Dorsolateral prefrontal cortex (tissue), 122 donors: ENCODE measurements at places on chromosomes 6 and 20.
A peak's percentile ranks its signal among the peaks of the same experiment; 100 is the strongest.

DNA sequence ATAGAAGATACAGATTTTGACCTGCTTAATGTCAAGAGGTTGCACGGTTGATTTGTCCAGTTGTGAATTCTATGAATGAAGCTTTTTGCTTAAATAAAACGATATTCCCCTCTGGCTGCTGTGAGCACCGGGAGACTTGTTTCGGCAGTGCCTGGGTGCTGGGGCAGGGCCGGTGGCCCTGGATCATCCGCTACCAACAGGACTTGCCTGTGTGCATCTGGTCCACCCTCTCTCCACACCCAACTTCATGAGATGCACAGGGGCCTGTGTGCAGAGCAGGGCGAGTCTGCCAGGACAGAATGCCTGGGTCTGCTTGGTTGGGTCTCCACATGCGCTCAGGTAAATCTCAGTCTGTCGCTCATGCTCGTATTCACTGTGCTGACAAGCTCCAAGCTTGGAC, 65.5 kb downstream of the TSHZ2 start:
- no peak for DNase-seq

DNA sequence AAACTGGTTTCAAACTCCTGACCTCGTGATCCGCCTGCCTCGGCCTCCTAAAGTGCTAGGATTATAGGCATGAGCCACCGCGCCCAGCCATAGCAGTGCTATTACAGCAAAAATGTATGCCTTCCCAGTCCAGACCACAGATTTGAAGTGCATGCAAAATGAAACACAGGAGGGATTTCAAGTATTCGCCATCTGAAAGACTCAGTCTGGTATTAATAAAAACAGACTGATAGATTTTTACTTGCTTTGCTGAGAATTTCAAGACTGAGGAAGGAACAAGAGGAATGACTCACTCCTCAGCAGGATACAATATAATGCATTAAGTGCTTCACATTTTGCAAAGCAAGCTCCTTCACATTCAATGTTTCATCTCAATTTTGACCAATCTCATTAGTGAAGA, 134.9 kb downstream of the TMEM200A start:
- DNase-seq, result no peak

GRCh38 chr6:109743739-109744138, 52.6 kb downstream of the FIG4 start:
- DNase-seq, result no peak

DNA sequence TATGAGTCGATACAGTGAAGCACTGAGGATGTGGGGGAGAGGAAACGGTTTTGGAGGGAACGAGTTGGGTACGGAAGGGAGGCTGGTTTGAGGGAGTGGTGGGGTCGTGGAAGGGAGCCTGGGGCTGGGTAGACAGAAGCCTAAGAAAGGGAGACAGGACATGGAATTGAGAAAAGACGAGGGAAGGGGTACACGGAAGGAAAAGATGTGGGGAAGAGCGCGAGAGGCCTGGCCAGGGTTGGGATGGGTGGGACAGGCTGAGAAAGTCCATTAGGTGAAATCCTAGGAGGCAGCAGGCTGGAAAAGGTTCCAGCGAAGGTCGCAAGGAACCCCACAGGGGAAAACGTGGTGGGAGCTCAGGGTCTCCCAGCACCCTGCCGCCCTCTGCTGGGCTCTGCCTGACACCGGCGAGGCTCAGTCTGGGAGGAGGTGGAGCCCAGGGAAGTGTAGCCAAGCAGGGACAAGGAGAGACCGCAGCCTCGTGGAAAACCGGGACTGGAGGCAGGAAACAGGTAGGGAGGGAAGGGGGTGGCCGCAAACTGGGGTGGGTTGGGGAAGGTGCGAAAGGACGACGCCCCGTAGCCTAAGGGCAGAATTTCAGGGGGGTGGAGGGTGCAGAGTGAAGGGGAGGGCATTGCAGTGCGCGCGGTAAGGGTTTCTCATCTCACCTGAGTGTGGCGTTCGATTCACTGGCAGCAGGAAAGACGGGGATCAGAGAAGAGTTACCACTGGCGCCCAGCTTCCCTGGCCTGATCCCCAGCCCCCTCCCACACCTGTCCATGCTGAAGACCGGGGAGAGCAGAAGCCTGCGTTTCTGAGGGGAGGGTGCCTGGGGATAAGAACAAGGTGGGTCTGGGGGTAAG, 4.3 kb downstream of the GABBR1 start:
- DNase-seq, result peak; percentile 60

DNA sequence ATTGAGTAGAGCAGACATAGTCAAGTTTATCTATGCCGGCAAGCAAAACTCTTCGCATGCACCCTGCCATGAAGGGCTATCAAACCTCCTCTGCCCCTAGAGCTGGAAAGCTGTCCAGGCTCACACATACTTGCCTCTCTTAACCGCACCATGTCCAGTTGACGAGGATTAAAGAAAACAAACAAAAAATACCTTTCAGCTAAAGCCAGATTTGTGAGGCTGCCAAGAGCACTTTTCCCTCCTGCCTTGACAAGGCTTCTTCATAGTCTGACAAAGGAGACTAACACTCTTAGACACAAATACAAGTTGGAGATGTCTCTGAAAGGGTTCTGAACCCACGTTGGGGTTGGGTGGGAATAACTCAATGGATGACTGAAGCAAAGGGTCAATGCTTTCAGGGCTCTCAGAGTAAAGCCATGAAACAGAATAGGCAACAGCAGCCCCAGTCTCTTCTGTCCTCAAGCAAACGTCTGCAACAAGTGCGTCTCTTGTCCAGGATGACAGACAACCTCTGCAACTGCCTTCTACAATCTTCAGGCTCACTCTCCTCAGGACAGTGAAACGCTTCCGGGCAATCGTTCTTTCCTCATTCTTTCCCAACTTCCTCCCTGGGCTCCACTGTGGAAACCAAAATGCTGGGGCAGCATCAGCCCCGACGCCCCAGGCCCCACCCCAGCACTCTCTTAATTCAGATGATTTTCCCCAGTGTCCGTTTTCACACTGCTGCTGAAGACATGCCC, 57.8 kb downstream of the AGPAT4 start:
- DNase-seq, result no peak

- DNase-seq, result no peak
Measured at GRCh38 chr6:140546640-140547039, 1172.2 kb upstream of the CITED2 start.

DNA sequence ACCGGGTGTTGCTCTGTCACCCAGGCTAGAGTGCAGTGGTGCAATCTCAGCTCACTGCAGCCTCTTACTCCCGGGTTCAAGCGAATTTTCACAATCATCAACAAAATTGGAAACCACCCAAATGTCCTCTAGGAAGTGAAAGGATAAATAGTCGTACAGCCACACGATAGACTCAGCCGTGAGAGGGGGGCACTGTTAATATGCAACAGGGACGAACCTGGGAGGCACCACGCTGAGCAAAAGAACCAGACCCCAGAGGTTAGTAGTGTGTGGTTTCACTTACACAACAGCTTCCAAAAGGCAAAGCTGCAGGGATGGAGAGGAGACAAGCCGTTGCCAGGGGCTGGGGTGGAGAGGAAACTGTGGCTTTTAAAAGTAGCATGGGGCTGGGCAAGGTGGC, 30.1 kb upstream of the NTSR1 start:
- no peak for DNase-seq

- no peak for DNase-seq
Measured at GRCh38 chr20:5608442-5609161, 141.6 kb upstream of the SHLD1 start.

GRCh38 chr6:89475634-89476033, 42.7 kb downstream of the ANKRD6 start:
- no peak for DNase-seq

- no peak for DNase-seq
Measured at GRCh38 chr6:88763160-88763559, 200.3 kb downstream of the RNGTT start.

DNA sequence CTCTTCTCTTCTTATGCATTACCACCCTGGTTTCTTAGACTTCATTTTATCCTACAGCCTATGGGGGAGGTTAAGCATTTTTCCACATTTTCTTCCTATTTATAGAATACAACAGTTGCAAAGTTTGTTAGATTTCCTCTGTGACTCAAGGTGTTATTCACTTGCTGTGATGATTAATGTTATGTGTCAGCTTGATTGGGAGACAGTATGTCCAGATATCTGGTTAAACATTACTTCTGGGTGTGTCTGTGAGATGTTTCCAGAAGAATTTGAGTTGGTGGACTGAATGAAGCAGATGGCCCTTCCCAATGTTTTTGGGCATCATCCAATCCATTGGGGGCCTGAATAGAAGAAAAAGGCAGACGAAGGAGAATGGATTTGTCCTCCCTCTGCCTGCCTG, 131.3 kb downstream of the C6orf118 start:
- DNase-seq, result no peak

DNA sequence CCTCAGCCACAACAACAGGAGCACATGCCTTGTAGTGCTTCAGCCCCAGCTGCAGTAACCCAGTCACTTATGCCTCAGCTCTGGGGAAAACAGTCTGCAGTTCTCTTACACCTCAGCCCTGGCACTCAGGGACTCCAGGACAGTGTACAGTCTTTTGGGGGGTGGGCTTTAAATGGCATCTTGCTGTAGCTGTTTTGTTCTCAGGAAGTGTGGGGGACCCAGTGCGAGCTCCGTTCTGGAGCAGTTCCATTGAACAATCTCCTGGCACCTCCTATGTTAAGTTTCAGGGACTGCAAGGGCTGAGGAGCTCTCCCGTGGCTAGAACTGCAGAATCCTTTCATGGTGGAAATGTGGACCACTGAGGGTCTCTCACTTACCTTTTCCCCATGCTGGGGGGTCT, 55.2 kb downstream of the PLCG1 start:
- no peak for DNase-seq

DNA sequence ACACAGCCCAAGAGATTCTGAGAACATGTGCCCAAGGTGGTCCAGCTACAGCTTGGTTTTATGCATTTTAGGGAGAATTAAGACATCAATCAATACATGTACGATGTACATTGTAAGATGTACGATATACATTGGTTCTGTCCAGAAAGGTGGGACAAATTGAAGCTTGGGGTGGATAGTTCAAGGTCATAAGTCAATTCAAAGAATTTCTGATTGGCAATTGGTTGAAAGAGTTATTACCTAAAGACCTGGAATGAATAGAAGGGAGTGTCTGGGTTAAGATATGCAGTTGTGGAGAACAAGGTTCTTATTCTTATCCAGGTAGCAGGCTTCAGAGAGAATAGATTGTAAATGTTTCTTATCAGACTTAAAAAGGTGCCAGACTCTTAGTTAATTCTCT, 31.8 kb upstream of the LCA5 start:
- no peak for DNase-seq

DNA sequence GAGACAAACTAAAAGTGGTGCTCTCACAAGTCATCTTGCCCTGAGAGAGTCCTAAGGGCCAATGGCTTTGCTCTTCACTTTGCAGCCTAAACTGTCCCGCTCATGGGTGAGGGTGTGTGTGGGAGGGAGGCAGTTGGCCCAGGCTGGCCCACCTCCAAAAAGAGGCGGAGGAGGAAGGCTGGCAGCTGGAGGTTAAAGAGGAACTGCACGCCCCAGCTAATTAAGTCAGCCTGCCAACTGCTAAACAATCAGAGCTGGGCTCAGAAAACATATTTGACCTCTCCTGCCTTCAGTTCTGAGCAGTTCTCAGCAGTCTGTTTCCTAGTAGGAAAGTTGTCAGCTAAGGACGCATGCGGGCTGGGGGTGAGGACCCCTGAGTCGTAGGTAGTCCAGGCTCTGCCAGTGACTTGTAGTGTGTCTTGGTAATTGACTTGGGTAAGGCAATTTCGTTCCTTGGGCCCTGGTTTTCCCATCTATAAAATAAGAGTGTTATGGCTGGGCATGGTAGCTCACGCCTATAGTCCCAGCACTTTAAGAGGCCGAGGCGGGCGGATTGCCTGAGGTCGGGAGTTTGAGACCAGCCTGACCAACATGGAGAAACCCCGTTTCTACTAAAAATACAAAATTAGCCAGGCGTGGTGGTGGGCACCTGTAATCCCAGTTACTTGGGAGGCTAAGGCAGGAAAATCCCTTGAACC, 17.0 kb downstream of the GSS start:
- peak; percentile 33 for DNase-seq

DNA sequence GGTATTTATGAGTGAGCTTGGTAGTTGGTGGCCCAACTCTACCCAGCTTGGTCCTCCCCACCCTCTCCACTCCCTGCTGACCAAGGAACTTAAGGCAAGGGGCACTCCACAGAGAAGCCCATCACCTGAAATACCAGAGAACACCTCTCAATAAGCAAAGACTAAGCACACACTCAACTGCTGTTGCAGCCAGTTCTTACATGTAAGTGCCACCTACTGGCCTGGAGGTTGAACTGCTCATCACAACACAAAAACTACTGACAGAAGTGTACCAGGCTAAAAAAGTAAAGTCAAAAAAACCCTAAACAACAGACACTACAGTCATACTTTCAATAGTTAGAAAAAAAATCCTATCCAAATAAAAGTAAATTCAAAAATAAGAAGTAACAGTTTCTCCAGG, 146.2 kb downstream of the FAM83B start:
- no peak for DNase-seq

GRCh38 chr6:107732461-107732860, 91.7 kb downstream of the SCML4 start:
- DNase-seq, result no peak

DNA sequence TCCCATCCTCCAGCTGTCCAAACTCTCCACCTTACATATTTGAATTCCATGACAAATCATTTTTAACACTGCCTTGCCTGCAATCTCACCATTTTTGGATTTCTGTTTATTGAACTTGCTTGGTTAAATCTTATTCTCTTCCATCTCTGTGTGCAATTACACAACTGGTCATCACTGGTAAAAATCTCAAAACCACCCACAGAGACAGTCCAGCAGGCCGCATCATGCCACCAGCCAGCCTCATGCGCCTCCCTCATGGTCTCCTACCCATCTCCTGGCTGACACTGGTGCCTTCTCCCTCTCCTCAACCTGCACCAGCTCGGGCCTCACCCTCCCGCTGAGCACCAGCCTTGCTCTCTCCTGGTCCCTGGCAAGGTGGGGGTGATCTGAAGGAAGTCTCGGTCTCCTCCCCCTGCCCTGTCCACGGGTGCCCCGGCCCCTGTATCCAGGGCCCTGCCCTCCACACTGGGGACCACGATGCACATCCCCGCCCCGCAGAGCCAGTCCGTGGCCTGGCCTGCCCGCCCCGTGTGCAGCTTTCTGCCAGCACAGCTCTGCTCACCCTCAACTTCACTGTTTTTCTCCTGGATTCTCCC, 92.0 kb downstream of the THBS2 start:
- no peak for DNase-seq

GRCh38 chr6:98945311-98946115, 2.2 kb downstream of the FBXL4 start:
- DNase-seq, result no peak

- no peak for DNase-seq
Measured at GRCh38 chr20:10079964-10080363, 45.2 kb downstream of the ANKEF1 start.

DNA sequence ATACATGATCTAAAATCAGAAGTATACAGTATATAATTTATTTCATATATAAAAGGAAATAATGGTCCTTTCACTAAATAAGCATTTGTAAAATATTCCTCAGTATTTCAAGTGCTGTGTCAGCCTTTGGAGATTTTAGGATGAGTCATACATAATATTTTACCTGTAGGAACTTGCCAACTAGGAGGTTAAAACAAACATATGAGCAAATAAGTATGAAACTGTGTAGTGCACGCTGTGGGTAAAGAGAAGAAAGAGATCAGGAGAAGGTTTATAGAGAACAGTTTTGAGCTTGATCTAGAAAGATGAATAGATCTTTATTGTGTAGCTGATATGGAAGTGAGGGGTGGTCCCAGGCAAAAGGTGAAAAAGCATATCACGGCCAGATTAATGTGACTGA, 169.9 kb upstream of the RNF217 start:
- no peak for DNase-seq
